Stimulated activated CD8-positive, alpha-beta memory T cell treated with anti-CD3 and anti-CD28 coated beads, Interleukin-4, amount 100 ng/mL, for 4 hours (primary cell): ENCODE measurements at places on chromosomes 12 and 14.
A peak's percentile ranks its signal among the peaks of the same experiment; 100 is the strongest.

DNA sequence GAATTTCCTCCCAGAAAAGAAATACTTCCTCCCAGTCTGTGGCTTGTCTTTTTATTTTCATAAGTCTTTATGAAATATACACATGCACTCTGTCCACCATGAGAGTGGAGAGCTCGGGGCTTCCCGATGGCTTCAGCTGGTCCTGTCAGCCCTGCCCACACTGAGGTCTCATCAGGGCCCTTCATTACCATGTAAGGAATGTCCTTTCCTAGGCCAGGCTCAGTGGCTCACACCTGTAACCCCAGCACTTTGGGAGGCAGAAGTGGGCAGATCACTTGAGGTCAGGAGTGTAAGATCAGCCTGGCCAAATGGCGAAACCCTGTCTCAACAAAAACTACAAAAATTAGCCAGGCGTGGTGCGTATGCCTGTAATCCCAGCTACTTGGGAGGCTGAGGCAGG lies 77.0 kb downstream of the CPSF2 start:
- no peak for DNase-seq

DNA sequence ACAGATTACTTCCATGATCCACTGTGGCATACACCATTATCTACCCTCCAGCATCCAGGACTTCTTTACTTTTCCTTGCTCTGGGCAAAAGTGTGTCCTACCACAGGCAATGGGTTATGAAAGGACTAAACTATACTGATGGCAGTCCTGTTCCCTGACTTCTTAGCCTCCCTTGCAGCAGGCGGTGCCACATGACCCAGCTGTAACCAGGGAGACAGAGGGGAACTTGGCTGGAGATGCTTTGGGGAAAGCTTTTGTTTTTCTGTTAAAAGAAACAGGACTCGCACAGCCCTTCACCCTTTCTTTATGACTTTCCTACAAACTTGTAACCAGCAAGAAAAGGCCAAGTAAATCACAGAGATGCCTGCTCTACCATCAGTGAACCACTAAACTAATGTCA lies 394.4 kb downstream of the PCNX1 start:
- no peak for DNase-seq

GRCh38 chr12:24478254-24478653 lies 470.6 kb downstream of the BCAT1 start:
- no peak for DNase-seq

DNA sequence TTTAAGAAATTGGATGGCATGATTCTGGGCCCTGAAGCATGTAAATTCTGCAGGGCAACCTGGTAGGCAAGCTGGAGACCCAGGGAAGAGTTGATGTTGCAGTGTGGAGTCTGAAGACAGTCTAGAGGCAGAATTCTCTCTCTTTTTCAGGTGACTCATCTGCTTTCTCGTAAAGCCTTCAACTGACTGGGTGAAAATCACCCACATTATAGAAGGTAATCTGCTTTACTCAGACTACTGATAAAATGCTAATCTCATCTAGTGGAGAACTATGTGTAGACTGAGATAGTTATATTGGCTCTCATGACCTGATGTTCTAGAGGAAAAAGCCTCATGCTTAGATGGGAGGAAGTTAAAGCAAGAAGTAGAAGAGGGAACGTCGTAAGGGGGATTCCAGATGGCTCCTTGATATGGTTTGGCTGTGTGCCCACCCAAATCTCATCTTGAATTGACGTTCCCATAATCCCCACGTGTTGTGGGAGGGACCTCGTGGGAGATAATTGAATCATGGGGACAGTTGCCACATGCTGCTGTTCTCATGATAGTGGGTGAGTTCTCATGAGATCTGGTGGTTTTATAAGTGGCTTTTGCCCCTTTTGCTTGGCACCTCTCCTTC lies 723.8 kb downstream of the BCL11B start:
- DNase-seq: peak; percentile 13

DNA sequence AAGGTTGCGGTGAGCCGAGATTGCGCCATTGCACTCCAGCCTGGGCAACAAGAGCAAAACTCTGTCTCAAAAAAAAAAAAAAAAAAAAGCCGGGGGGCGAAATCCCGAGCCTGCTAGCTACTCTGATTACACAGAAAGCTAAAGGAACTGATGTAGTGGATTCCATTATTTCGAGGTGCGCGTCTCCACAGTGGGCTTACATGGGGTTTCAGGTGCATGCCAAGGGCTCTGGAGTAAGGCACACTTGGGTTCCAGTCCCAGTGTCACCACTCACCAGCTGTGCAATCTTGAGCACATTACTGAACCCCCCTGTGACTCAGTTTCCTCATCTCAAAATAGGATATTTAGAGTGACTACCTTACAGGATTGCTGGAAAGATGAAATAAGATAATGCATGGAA lies 1.7 kb upstream of the RAB15 start:
- no peak for DNase-seq

- no peak for DNase-seq
Observed at GRCh38 chr12:52137746-52138145, 54.1 kb downstream of the KRT80 start.
